ENCODE measurements at places on chromosomes 11 and 22.

- no peak for DNase-seq
Measured at GRCh38 chr11:93740031-93740729, 1.1 kb downstream of the TAF1D start.

DNA sequence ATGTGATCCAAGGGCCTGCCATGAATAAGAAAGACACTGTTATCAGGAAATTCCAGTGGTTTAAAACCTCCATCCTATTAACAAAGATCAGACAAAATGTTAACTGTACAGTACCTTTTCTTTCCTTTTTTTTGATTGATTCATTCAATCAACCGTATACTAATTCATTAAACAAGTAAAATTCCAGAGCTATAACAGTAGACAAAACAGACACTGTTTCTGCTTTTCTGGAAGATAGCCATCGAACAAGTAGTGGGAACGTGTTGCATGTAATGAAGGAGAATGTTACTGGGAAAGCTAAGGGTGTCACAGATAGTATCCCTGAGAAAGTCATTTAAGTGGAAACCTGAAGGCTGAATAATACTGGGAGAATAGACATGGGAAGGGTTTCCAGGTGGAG is 73.7 kb upstream of the ALKBH3 start:
- DNase-seq: no peak

GRCh38 chr22:30332994-30333706 is 6.4 kb upstream of the TBC1D10A start:
- DNase-seq: no peak

DNA sequence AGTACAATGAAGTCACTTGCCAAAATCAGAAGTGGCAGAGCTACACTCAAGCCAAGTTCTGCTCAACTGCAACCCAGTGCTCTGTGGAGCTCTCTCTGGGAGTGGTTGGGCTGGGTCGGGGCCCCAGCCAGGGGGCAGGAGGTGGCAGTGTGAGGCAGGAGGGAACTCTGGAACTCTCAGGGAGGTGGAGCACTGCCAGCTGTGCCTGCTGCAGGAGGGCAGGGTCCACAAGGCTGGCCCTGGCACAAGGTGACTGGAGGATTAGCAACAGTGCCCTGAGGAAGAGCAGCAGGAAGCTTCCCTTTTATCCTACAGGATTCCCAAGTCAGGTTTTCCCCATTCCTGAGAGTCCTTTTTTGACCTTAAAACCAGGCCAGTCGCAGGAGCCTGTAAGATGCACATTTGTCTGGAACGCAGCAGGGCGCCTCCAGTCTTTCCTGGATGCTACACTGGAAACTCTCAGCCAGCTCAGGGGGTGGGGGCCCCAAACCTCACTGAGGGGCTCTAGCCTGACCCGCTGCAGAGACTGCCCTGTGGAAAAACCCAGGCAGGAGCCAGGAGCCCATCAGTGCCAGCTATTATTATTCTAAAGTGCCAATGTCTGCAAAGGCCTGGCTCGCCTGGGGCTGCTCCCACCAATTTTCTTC is 31.8 kb downstream of the DKK3 start:
- no peak for DNase-seq
